Naive thymus-derived CD4-positive, alpha-beta T cell (primary cell): ENCODE measurements at places on chromosomes 7 and 10. TPM values are rescaled to one million over a fixed set of nuclear protein-coding genes. Genes with fewer than 3 reads are reported as not detected.

Gene CDK1
- total RNA-seq = 0.50 TPM

Gene GPC2
- 18.2 TPM for total RNA-seq

GRCh38 chr7:132249256-132249971 lies 326.9 kb downstream of the PLXNA4 start:
- H3K4me3 ChIP-seq = no peak overlapping the region
- H3K27ac ChIP-seq = no peak overlapping the region
- no peaks in the 10 kb centered on the region for H3K27me3 ChIP-seq

DNA sequence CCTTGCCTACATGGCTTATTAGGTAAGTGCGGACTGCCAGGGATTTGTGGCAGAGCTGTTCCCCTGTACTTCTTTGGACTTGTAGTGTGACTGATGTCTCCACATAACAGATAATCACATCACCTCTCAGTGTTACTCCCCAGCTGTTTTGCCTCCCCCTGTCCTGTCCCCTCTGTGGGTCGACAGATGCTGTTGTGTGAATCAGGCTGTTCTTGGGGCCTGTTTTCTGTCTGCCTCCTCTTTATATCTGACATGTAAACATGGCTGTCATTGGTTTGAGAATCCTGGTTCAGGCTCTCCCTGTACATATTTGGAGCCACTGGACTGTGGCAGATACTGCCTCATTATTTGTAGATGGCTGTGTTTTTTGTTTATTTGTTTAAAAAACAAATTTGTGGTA lies 22.7 kb downstream of the CCNY start:
- no peak overlapping the region for H3K27ac ChIP-seq
- DNase-seq = no peak
- H3K27me3 ChIP-seq = no peaks in the 10 kb centered on the region
- no peaks in the 10 kb centered on the region for H3K36me3 ChIP-seq
- no peak overlapping the region for H3K4me3 ChIP-seq

DNA sequence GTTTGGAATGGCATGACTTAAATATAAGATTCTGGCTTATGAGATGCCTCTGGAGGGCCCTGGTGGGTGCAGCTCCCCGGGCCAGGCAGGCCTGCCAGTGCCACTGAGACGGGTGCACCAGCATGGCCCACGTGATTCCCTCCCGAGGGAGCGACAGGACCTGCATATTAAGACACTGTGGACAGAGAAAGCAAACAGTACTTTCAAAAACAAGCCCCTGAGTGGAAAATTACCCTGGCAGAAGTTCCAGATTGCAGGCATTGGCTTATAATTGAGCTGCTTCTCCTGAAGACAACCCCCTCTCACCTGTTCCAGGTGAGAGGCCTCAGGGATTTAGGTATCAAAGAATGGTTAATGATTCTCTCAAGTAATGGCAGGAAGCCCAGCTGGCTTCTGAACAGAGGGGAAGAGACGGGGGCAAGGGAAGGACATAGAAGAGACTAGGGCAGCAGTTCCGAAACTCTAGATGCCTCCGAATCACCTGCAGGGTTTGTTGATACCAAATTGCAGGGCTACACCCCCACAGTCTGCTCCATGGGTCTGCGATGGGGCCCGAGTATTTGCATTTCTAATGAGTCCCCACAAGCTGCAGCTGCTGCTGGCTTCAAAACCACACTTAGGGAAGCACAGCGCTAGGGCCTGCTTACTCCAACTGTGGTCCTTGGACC lies 66.0 kb upstream of the DOCK1 start:
- H3K4me3 ChIP-seq = no peak overlapping the region
- no peak for DNase-seq
- H3K4me1 ChIP-seq = no peaks in the 10 kb centered on the region
- no peaks in the 10 kb centered on the region for H3K27me3 ChIP-seq
- H3K36me3 ChIP-seq = no peaks in the 10 kb centered on the region

GRCh38 chr10:131282961-131283360 lies 28.6 kb downstream of the TCERG1L start:
- no peaks in the 10 kb centered on the region for H3K27me3 ChIP-seq
- no peak overlapping the region for H3K27ac ChIP-seq
- DNase-seq = no peak
- no peaks in the 10 kb centered on the region for H3K36me3 ChIP-seq

DNA sequence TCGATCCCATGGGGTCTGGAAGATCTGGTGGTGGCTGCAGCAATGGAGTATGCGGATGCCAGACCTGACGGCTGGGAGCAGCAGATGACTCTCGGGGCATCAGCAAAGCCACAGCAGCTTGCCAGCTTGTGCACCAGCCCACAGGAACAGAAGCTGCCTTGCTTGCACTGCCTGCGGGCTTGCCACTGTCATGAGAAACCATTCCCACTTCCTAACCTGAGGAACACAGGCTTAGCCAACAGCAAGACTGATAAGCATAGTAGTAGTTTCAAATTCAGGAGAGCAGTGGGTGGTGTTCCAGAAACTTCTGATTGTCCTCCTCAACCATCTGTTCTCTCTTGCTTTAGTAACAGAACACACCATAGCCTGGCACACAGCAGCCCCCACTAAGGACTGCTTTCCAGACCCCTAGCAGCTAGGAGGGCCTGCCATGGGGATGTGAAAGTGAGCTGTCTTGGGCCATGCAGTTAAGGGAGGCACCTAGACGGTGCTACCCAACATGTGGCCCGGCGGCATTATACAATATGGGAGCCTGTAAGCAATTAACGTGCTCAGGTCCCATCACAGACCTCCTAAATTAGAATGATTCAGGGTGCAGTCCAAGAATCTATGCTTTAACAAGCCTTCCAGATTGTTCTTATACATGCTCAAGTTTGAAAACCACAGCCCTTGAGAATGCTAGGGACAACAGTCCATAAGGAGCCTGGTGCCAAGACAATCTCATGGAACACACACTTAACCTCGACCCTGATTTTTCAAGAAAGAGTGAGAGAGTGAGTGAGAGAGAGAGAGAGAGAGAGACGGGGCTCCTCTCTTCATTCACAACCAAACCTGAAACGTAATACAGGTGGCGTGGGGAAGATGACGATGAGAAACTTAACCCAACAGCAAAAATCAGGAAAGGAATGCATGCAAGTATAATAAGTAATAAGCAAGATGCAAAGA lies 7.1 kb downstream of the ANXA11 start:
- no peak overlapping the region for H3K4me3 ChIP-seq
- no peaks in the 10 kb centered on the region for H3K27me3 ChIP-seq
- no peak for DNase-seq
- H3K4me1 ChIP-seq = peaks cover 51% of the 10 kb centered on the region

DNA sequence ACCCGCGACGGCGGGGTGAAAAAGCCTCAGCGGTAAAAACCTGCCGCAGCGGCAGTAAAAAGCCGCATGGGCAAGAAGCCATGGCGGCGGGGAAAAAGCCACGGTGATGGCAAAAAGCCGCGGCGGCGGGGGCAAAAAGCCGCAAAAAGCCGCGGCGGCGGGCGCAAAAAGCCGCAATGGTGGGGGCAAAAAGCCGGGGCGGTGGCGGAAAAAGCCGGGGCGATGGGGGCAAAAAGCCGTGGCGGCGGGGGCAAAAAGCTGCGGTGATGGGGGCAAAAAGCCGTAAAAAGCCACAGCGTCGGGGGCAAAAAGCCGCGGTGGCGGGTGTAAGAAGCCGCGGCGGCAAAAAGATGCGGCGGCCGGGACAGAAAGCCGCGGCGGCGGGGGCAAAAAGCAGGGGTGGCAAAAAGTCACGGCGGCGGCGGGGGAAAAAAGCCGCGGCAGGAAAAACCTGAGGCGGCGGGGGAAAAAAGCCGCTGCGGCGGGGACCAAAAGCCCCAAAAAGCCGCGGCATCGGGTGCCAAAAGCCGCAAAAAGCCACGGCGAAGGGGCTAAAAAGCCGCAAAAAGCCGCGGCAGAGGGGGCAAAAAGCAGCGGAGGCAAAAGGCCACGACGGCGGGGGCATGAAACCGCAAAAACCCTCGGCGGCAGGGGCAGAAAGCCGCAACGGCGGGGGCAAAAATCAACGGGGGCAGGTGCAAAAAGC lies 488.5 kb downstream of the ZNF33B start:
- H3K4me3 ChIP-seq = no peak overlapping the region
- no peak for DNase-seq
- no peaks in the 10 kb centered on the region for H3K36me3 ChIP-seq
- H3K27ac ChIP-seq = no peak overlapping the region

DNA sequence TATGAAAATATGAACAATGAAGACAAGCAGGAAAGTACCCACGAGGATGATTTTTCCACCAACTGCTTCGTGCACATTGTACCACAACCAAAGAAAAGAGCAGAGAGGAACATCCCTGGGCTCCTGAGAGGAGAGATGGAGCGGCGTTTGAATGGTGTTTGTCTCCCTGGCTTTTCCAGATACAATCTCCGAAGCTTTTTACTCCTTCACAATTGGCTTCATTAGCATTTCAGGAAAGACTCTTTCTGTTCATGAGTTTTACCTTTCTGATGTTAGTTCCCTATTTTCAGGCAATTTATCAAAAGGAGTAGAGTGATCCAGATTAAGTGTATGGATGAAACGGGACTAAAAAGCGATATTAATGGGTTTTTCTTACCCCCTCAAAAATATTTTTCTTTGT lies 49.3 kb downstream of the LYZL2 start:
- H3K4me1 ChIP-seq = no peaks in the 10 kb centered on the region
- no peaks in the 10 kb centered on the region for H3K27me3 ChIP-seq
- no peaks in the 10 kb centered on the region for H3K36me3 ChIP-seq

GRCh38 chr10:69817078-69817581 lies 15.4 kb downstream of the COL13A1 start:
- no peak overlapping the region for H3K27ac ChIP-seq
- no peak for DNase-seq
- H3K27me3 ChIP-seq = no peaks in the 10 kb centered on the region
- no peaks in the 10 kb centered on the region for H3K4me1 ChIP-seq
- H3K36me3 ChIP-seq = no peaks in the 10 kb centered on the region
- no peak overlapping the region for H3K4me3 ChIP-seq

GRCh38 chr7:98163704-98164494 lies 47.3 kb upstream of the BHLHA15 start:
- H3K27ac ChIP-seq = no peak overlapping the region
- H3K4me1 ChIP-seq = no peaks in the 10 kb centered on the region
- no peak overlapping the region for H3K4me3 ChIP-seq
- no peaks in the 10 kb centered on the region for H3K27me3 ChIP-seq

- H3K27me3 ChIP-seq = no peaks in the 10 kb centered on the region
- H3K4me1 ChIP-seq = no peaks in the 10 kb centered on the region
- H3K4me3 ChIP-seq = no peak overlapping the region
- H3K27ac ChIP-seq = no peak overlapping the region
- DNase-seq = no peak
- H3K36me3 ChIP-seq = no peaks in the 10 kb centered on the region
Observed at GRCh38 chr7:29765490-29765889, 40.8 kb upstream of the WIPF3 start.
